ENCODE measurements at places on chromosomes 3 and 15.

DNA sequence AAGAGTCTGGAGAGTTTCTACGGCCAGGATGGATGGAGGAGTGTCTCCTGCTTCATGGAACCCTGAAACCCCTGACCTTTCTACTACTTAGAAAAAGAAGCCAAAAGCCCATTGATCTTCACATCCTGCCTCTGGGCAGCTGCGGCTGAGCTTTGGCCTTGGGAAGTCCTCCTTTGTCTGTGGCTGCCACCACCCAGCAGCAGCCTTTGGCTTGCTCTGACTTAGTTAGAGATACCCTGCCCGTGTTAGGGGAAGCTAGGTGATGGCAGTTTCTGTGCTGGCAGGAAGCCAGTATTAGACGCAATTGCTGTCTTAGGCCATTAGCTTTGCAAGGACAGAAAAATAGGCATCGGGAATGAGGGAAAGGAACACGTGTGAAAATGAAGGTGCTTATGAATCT, 18.8 kb downstream of the APH1B start:
- DNase-seq: no peak

GRCh38 chr3:151631946-151632345, 101.8 kb upstream of the AADACL2 start:
- DNase-seq: no peak

DNA sequence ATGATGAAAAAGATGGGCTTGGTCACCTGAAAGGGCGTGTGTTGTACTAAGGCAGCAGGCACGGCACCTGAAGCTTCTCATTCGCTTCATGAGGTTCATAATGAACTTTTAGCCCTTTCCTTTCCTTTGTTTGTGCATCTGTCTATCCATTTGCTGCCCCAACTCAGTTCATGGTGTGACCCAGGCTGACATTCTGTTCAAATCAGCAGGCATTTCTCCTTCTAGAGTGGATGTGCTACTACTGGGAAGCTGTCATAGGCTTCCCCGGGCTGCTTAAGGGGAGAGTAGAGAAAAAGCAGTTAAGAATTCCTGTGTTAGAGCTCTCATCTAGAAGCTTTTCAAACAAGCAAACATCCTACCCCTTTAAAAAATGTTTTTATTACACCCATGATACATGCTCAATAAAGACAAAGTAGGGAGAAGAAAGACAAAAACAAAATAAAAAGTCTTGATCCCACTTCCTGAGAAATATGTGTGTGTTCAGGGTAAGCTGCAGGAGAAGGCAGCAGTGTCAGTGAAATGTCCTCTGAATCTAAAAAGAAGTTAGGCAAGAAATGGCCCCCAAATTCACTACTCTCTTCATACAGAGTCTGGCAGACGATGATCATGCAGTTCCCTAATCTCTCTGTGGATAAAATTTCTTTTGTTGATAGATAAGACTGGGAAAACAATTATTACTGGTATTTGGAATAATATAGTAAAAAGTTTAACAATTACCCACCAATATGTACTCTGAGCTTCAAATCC, 136.9 kb upstream of the PFN2 start:
- DNase-seq: no peak

DNA sequence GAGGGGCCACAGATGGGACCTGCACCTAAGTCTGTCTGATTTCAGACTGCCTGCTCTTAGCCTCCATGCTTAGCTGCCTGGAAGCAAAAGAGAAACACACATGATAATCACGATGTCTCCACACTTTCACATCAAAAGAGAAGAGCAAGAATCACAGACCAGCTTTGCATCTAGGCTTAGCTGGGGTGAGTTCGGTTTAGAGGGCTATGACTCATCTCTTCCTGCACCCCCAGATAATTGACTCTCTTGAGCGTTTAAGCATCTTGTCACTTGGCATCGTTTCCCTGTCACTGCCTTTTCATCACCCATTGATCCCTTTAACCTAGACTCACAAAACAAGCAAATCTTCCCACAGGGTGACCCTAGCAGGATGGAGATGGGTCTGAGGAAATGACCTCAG, 124.0 kb downstream of the NTRK3 start:
- no peak for DNase-seq

DNA sequence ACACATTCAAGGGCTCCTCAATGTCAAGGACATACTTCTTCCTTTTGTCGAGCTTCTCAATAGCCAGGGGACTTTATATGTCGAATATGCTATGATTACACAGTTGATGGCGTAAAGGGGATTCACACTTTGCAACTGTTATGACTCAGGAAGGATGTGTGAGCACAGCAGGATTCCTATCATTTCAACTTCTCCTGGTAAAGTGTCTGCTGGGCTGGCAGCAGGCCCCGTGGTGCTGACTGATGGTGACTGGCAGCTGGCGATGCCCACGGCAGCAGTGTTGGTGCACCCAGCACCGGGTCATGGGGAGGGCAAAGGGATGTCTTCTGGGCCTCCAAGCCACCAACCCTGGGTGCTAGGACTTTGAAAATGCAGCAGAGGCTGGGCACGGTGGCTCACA, 44.8 kb upstream of the GNB5 start:
- no peak for DNase-seq
